Kidney (tissue), 22 donors: ENCODE measurements at places on chromosomes 5 and 9.

DNA sequence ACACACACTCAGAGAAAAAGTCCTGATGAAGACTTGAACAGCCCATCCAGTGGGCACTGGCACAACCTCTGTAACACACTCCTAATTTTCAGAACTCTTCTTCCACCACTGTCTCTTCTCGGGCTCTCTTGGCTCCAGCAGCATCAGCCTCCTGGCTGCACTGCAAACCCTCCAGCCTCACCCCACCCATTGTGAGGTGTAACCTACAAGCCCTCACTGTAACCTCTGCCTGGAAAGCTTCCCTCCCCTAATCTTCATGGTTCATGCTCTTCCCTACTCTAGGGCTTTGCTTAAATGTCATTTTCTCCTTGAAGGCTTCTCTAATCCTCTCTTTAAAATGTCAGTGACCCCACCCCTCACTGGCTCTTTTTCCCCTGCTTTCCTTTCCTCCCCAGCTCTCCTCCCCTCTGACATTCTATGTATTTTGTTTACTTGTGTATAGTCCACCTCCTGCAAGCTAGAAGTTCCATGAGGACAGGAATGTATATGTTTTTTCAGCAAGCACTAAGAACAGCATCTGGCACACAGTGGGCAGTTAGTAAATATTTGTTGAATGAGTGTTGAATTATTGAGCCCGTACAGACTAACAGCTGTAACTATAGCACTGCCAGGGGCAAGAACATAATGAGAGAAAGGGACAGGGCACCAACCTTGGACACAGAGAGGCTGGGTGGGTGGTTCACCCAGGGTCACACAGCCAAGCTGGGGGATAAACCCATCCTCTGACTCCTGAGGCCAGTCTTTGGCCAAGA, 76.4 kb downstream of the ESM1 start:
- no peak overlapping the region for H3K4me3 ChIP-seq
- H3K27me3 ChIP-seq: no peaks in the 10 kb centered on the region
- no peak overlapping the region for H3K27ac ChIP-seq
- DNase-seq: no peak

DNA sequence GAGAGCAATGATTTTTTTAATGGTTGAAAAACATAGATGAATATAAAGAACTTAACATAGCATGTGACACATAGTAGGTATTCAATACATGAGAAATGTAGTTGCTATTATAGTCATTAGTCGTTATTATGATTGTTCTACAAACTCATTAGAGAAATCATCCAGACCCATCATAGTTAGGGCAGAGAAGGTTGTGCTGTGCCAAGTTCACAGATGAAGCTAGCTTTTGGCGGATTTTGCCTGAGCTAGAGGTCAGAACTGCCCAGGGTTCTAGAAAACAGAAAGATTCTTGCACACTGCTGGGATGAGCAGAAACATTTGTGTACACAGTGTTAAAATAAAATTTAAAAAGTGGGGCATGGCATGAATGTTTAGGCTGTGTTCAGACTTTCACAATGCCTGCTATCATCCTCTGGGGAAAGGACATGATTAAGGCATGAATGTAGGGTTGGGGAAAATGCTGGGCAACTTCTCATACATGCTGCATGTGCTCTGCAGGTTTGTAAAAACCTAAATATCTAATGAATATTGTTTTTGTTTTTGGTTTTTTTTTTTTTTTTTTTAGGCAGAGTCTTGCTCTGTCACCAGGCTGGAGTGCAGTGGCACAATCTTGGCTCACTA, 33.3 kb upstream of the RAD23B start:
- no peak overlapping the region for H3K27ac ChIP-seq
- H3K4me3 ChIP-seq: no peak overlapping the region
- no peaks in the 10 kb centered on the region for H3K4me1 ChIP-seq
- H3K27me3 ChIP-seq: no peaks in the 10 kb centered on the region
- H3K36me3 ChIP-seq: no peaks in the 10 kb centered on the region
- DNase-seq: no peak

- DNase-seq: no peak
- no peaks in the 10 kb centered on the region for H3K4me1 ChIP-seq
- no peaks in the 10 kb centered on the region for H3K36me3 ChIP-seq
- H3K27me3 ChIP-seq: no peaks in the 10 kb centered on the region
Observed at GRCh38 chr9:89798547-89799120, 193.8 kb downstream of the GADD45G start.

DNA sequence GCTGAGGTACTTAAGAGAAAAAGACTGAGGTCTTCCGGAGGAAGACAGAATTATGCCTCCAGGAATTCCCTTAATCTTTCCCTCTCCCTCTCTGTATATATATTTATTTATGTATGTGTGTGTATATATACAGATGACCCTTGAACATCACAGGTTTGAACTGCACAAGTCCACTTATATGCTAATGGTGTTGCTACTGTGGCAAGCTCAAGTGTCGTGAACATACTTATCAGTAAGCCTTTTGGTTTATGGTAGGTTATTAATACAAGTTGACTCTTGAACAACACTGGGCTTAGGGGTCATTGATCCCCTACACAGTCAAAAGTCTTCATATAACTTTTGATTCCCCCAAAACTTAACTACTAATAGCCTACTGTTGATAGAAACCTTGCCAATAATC, 106.8 kb downstream of the NUDT12 start:
- DNase-seq: no peak
- no peaks in the 10 kb centered on the region for H3K27me3 ChIP-seq
- no peak overlapping the region for H3K4me3 ChIP-seq
- H3K36me3 ChIP-seq: no peaks in the 10 kb centered on the region
- no peak overlapping the region for H3K27ac ChIP-seq

- DNase-seq: no peak
- H3K36me3 ChIP-seq: no peaks in the 10 kb centered on the region
- no peak overlapping the region for H3K27ac ChIP-seq
- H3K27me3 ChIP-seq: no peaks in the 10 kb centered on the region
- H3K4me1 ChIP-seq: no peaks in the 10 kb centered on the region
Observed at GRCh38 chr5:133698259-133698554, 85.9 kb upstream of the FSTL4 start.

DNA sequence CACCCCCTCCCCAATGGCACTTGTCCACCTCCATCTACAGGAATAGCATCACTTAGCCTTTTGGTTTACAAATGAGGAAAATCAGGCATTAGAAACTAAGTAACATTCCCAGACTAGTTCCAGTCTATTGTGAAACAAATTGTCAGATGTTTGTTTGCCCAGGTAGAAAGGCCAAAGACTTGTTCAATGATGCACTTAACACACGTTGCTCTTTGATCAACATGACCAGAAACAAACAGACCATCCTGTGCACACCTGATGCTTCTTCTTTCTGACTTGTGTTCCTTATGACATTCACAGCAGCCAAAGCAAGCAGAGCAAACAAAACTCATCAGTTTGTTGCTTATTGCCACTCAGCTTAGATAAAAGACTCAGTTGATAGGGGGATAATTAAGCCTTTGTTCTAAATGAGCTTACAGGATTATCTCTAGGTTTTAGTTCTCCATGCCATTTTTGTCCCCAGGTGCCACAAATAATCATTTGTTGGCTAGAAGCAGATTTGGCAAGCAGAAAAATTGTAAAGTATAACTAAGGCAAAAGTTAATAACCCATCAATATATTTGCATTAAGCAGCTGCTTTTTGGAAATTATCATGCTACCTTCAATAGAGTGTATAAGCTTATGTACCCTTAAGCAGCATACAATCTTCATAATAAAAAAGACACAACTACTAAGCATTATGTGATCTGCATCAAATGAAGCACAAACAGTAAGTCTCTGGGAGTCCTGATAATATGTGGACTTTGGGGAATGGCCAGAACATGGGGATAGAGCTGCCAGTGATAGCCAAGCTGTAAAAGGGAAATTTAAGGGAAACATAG, 26.3 kb upstream of the FST start:
- H3K4me1 ChIP-seq: no peaks in the 10 kb centered on the region
- no peak overlapping the region for H3K27ac ChIP-seq
- no peaks in the 10 kb centered on the region for H3K36me3 ChIP-seq

GRCh38 chr9:96499257-96499656, 49.3 kb downstream of the HABP4 start:
- H3K27me3 ChIP-seq: no peaks in the 10 kb centered on the region
- peaks cover 2% of the 10 kb centered on the region for H3K4me1 ChIP-seq
- DNase-seq: no peak
- H3K36me3 ChIP-seq: no peaks in the 10 kb centered on the region

DNA sequence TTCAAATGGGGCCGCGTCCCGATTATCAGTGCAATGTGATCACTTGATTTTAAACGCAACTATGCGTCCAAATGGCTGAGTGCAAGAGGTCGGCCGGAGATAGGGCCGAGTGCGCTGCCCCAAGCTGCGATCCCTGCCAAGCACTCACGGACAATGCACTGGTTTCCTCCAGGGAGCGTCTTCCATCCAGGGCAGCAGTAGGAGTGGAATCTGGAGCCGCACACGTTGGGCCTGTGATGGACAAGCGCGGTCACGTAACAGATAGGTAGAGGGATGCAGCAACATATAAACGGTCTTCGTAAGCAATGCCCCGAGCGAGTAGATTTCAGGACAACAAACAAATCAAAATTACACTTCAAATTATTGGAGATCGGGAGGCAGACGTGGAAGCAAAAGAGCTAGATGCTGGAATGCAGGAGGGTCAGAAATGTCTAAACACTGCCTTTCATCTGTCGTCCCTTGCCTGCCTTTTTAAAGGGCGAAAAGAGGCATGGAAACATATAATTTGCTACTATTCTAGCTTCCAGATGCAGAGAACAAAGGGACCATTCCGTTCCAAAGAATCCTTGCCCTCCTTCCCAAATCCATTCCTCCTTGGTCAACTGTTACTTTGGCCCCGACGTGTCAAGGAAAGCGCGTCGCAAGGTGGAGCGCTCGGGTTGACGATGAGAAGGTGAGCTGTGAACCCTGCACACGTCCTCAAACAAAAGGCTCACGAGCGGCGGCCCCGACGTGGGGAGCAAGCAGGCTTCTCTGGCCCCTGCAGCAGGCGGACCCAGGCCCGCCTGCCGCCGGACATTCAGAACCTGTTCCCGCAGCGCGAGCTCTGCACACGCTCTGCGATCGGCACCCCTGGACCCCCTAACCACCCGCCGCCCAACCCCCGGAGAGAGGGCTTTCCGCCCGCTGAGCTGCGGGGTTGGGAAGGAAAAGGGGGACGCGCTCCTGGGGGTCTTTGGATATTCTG, 1.5 kb downstream of the FBN2 start:
- H3K27ac ChIP-seq: no peak overlapping the region
- H3K36me3 ChIP-seq: no peaks in the 10 kb centered on the region

DNA sequence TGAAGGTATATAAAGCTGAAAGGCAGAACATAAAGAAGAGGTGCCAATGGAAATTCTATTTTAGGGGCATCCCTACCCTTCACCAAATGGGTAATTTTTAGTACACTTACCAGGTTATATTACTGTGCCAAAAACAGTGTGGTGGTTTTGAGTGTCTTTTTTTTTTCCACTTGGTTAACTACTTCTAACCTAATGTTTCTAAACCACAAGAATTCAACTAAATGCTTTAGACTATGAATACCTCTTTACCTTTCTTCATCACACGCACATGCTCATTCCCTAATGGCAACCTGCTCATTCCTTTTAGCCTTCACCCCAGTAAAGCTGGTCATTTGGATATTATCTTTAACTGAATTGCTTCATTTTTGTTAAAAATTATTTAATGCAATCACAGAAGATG, 215.6 kb downstream of the PIK3R1 start:
- H3K4me3 ChIP-seq: no peak overlapping the region
- no peaks in the 10 kb centered on the region for H3K36me3 ChIP-seq
- peaks cover 13% of the 10 kb centered on the region for H3K4me1 ChIP-seq
- H3K27me3 ChIP-seq: no peaks in the 10 kb centered on the region

- no peaks in the 10 kb centered on the region for H3K4me1 ChIP-seq
- H3K27ac ChIP-seq: no peak overlapping the region
- H3K4me3 ChIP-seq: no peak overlapping the region
- no peaks in the 10 kb centered on the region for H3K36me3 ChIP-seq
Observed at GRCh38 chr5:83608122-83608521, 112.5 kb downstream of the HAPLN1 start.

GRCh38 chr9:36033788-36034187, 2.9 kb upstream of the RECK start:
- H3K36me3 ChIP-seq: no peaks in the 10 kb centered on the region
- H3K27me3 ChIP-seq: no peaks in the 10 kb centered on the region
- H3K4me1 ChIP-seq: no peaks in the 10 kb centered on the region

DNA sequence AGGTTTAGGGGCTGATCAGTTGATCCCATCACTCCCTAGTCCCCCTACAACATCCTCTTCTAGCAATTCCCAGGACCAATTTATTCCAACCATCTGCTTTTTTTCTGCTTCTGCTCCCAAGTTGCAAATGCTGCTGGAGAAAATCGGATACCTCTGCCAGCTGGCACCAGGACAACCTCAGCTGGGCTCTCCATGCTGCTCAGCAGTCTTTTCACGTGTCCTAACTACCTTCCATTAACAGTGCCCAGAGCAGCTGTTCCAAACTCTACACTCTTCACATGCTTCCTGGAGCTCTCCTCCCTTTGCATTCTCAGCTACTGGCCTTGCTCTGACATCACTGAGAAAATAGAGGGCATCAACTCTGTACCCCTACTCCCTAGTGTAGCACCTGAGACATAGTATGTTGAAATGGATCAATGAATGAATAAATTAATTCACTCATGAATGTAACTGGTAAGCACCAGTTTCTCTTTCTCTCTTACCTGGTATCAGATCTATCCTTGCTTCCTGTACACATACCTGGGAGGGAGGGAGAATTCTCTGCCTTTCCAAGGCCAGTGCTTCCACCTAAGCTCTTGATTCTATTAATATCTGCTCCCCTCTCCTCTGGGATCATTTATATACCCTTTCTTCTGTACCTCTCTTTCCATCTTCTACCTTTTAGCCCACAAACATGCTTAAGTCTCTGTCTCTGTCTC, 191.0 kb downstream of the RAB3C start:
- no peak overlapping the region for H3K27ac ChIP-seq
- no peaks in the 10 kb centered on the region for H3K27me3 ChIP-seq
- no peaks in the 10 kb centered on the region for H3K36me3 ChIP-seq
- no peak for DNase-seq

DNA sequence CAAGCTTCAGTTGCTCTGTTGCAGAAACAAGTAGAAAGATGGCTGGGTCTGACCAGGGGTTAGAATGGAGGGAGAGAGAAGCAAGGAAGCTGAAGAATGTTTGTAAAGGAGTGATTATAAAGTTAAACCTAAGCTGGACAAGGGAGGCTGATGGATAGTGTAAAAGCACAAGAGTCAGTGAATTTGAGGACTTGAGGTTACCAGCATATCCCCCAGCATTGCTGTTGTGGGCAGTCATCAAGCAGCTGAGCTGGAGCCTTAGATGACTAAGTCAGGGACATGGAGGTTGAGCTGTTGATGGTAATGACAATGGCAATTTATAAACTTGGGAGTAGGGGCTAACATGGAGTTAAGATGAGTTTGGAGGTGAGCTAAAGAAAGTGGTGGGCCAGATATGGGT, 131.5 kb downstream of the ERCC6L2 start:
- H3K4me3 ChIP-seq: no peak overlapping the region
- H3K27ac ChIP-seq: no peak overlapping the region
- no peaks in the 10 kb centered on the region for H3K27me3 ChIP-seq
- H3K36me3 ChIP-seq: no peaks in the 10 kb centered on the region
- no peak for DNase-seq

GRCh38 chr5:35003018-35003957, 44.5 kb downstream of the AGXT2 start:
- H3K36me3 ChIP-seq: no peaks in the 10 kb centered on the region
- H3K27me3 ChIP-seq: no peaks in the 10 kb centered on the region
- H3K4me3 ChIP-seq: no peak overlapping the region
